ENCODE measurements at places on chromosomes 3 and 15. TPM values are rescaled to one million over a fixed set of nuclear protein-coding genes. Genes with fewer than 3 reads are reported as not detected.

- DNase-seq, result no peak
Observed at GRCh38 chr3:46619845-46620778, 7.8 kb downstream of the FAM240A start.

DNA sequence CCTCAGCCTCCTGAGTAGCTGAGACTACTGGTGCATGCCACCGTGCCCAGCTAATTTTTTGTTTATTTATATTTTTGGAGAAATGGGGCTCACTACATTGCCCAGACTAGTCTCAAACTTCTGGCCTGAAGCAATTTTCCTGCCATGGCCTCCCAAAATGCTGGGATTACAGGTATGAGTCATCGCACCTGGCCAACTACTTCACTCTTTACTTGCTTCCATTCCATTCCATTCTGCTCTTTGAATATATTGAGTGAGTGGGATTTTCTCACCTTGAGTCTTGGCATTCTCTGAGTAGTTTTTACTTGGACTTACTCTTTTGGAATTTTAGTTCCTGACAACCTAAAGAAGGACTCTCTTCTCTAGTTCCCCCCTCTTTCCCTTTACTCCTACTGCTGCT is 93.8 kb upstream of the UNC13C start:
- no peak for DNase-seq

Gene CCR8
- total RNA-seq, result not detected

DNA sequence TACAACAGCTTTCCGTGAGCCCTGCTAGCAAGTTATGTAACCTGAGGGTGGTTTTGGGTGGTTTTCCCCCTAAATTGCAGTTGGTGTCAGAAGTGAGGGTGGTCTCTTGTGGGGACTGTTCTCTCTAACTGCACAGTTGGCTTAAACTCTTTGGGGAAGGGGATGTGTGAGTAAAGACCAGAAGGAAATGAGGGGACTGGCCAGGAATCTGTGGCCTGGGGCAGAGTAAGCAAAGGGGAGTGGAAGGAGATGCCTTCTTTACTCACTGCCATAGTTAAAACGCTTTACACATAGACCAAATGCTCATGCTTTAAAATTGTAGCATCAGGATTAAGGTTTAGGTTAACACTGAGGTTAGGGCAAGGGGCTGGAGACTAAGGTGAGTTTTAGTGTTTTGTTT is 21.2 kb upstream of the XIRP1 start:
- no peak for DNase-seq

DNA sequence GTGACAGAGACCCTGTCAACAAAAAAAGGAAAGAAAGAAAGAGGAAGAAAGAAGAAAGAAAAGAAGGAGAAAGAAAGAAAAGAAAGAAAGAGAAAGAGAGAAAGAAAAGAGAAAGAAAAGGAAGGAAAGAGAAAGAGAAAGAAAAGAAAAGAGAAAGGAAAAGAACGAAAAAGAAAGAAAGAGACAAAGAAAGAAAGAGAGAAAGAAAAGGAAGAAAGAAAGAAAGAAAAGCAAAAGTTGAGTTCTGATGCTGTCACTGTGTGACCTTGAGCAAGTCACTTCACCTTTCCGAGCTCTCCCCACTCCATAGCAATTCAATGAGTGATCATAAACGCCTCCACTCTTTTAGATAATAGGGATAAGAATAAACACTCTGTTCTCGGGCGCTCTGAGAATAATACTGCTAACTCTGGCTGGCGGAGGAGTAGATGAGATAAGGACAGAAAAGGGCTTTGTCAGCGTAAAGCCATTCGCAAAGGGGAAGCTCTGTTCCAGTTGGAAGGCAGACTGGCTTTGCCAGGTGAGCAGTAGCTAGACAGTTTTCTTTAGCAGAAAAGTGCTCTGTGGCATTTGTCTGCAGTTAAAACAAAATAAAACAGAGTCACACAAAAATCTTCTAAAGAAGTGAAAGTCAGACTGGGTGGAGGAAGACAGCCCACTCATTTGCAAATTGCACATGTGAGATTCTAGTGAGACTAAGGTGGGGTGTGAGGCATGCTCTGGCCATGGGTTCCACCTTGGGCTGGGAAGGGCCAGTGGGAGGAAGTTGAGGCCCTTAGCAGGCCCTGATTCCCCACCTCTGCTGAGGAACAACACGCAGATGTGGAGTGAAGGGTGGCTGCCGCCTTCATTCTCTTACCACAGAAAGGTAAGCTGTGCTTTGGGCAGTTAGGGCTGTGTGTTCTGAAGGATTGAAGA is 9.6 kb upstream of the FLNB start:
- DNase-seq, result no peak

DNA sequence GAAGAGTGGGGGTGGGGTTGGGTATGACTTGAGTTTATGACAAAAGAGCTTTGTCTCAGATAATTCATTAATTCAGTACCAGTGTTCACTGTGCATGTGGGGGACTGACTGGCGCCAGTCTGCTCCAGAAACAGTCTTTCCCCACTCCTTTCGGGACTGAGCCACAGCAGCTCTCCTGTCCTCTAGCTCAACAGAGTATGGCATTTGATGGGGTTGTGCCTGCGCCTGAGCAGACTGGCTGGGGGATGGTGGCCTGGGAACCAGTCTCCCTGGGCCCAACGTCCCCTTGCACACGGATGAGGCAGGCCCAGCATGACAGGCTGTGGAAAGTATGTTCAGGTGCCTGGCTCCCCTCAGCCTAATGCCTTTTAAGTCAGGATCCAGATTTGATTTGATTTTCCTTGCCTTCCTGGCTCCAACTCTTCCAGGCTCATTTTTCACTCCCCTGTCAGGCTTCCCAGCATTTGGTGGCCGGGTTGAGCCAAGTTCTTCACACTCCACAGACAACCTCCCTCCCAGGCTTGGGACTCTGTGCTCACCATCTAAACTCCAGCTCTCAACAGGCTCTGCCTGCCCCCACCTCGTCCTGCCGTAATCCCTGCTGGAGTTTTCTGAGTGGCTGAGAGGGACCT is 105.0 kb downstream of the MYLK start:
- DNase-seq, result peak; percentile 29

DNA sequence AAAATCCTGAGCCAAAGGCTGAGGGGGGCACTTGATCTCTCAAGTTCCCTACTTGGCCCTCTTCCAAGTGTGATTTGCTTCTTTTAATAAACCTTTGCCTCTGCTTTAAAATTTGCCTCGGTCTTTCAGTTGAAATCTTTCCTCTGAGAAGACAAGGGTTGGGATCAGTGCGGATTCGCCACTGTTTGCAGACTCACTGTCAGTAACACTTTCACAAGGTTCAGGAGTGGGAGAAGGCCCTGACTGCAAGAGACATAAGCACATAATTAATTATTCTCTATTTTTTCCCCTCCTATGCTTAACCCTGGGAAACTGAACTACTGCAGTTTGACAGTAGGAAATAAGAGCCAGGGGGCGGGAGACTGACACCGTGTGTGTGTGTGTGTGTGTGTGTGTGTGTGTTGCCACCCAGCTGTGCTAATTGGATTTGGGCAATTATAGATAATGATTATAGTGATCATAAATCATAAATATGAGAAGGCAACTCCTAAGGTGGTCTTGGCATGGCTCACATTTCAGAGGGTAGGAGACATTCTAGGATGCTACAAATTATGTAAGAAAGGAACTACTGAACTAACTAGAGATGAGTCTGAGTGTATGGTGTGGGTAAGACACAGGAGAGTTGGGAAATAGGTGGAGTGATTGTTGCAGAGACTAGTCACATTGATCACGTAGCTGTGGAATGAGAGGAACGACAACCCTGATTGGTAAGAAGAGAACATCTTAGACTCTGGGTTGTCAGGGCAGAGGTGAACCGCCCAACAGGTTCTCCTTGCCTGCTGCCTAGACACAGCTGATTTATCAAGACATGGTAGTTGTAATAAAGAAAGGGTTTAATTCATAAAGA is 5.5 kb upstream of the ZNF662 start:
- no peak for DNase-seq

DNA sequence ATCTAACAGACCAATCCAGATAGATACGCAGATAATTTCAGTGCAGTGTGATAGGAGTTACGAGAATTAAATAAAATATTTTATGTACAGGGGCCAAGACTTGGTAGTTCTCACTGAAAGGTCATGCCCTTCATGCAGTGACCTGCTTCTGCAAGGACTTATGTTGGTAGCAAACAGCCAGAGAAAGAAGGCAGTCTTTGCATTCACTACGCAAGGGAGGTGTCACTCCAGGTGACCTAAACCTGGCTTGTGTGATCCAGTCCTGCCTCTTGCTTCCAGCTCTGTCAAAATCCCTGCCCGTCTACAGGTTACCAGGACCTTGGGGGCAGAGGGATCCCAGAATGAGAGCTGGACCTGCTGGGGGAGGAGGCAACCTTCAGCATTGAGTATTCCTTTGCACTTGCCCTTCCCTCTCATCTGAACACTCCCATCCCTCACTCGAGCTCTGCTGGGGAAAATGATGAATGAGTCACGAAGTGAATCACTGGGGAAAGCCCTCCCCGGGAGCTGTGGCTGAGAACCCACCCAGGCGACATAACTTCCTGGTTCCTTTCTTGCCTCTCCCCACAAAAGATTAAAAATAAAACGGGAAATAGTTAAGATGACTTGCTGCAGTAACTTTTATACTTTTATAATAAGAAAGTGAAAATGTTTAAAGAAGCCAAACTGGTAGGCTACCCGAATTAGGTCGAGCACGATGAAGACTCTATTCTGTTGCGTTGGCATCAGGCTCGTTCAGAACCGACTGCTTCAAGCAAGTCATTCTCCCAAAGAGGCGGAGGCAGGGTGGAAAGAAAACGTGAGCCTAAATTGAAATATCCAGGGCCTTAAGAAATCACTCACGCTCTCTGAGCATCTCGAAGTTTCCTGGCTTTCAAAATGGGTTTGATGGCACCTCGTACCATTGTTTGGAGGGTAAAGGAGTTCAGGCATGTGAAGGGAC is 216.1 kb downstream of the SLCO3A1 start:
- DNase-seq, result peak; percentile 95

DNA sequence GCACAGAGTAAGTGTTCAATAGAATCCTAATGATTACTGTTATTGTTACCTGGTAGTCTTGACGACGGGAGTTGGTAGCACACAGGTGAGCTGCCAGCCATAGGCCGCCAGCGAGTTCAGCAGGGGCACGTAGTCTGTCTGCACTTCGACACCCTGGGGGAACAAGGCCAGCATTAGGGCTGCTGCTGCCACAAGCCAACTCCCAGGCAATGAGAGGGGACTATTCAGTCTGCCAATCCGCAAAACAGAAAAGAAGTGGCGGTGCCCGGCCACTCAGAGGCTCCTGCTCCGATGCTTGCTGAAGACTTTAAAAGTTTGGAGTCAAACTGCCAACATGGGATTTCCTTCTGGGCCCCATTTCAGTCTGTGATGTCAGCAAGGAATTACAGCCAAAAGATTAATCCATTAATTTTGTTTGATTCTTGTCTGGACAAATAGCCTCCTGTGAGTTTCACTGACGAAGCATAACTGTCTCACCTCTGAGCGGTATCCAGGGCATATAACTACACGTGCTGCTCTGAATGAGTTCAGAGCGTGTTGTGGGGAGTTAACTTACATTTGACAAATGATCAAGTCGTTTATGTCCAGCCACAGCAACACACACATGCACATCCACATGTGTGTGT is 61.8 kb downstream of the OXNAD1 start:
- no peak for DNase-seq

DNA sequence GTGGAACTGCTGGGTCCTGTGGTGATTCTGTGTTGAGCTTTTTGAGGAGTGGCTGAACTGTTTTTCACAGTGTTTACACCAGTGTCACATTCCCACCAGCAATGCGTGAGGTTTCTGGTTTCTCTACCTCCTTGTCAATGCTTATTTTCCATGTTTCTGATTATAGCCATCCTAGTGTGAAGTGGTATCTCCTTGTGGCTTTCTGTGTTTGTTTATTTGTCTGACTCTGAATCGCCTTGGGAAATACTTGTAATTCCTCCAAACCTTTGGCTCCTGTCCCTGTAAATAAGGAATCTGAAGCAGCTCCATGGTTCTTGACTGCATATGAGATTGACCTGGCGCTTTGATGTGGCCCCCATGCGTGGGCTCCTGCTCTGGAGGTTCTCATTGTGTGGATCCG is 20.6 kb downstream of the FAN1 start:
- DNase-seq, result no peak

DNA sequence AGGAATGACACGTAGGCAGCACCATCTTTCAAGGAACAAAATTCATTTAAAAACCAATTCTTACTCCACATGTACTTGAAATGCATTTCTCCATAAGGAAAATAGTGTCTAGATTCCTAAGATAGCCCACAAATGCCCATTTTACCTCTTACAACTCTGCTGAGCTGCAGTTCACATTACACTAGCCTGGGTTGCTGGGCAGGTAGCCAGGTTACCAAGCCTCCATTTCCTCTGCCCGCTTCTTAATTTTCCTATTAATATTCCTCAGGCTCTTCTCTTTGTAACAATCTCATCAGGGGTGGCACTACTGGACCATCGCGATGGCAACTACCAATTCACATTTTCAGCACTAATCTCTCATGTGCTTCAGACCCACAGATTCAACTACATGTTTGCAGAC is 10.8 kb downstream of the ATP13A3 start:
- DNase-seq, result peak; percentile 37

DNA sequence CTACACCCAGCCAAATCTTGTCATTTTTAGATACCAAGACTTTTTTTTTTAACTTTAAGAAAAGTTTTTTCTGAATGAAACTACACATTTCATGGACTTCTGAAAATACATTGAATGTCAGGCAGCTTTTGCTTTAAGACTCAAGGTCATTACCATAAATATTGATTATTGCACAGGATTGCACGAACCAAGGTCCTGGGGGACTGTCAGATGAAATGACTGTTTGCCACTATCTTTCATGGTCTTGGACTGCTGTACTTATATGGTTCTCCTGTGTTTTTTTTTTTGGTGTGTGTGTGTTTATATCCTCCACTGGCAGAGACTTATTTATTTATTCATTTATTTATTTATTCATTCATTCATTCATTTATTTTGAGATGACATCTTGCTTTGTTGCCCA is 6.9 kb upstream of the MYO1E start:
- DNase-seq, result peak; percentile 41

Gene CNTN4
- total RNA-seq, result not detected

DNA sequence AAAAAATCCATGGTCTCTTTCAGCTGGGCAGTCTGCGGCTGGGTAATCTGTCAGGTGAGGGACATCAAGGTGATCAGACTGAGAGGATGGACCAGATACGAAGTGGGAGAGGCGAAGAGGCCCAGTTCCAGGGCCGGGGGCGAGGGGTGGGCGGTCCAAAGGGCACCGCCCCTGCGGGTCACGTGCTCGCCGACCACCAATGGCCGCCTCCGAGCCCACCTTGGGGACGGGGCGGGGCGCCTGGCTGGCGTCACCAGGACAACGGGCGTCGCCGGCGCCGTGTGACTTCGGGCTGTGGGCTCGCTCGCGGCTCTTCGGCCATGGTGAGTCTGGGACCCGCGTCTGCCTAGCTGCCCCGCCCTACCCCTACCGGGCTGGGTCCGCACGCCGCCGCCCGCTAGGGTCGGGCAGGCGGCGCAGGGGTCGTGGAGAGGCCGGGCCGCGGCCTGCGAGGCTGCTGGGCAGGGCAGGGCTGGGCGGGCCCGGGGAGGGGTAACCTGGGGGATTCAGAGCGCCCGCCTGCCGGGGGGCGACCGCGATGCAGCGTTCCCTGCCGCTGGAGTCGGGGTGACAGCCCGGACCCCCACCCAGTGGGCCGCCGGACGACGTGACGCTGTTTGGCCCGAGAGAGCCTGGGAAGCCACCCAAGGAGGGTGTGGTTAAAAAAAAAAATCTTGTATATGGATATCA is at the start of gene FBXL2:
FBXL2 (plus strand) TSS at position 250 of the 690 bp plus-strand sequence; CDS start at position 321, 71 bp downstream.
- peak; percentile 96 for DNase-seq

Measured in osteoblast (primary cell).